CMK (cell line): ENCODE measurements at places on chromosomes 5 and 9.

- DNase-seq, result no peak
Measured at GRCh38 chr9:90069085-90069484, 464.3 kb downstream of the GADD45G start.

DNA sequence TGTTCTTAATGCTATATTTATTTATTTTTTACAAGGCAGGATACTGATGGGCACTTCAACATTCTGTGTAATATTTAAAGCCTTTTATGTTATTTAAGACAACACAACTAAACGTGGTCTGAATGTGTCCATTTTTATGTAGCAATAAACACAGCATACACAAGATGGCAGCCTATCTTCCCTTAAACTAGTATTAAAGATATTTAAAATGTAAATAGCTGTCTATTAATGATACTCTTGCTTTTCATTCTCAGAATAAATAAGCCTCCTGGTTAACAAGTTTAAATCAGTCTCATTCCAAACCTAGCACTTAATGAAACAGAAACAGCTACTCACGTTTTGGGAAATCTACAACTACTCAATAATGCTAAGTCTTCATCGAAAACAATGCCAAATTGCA, 315.7 kb downstream of the MCTP1 start:
- DNase-seq, result no peak

- DNase-seq, result no peak
Measured at GRCh38 chr9:13569602-13570067, 290.1 kb upstream of the MPDZ start.

DNA sequence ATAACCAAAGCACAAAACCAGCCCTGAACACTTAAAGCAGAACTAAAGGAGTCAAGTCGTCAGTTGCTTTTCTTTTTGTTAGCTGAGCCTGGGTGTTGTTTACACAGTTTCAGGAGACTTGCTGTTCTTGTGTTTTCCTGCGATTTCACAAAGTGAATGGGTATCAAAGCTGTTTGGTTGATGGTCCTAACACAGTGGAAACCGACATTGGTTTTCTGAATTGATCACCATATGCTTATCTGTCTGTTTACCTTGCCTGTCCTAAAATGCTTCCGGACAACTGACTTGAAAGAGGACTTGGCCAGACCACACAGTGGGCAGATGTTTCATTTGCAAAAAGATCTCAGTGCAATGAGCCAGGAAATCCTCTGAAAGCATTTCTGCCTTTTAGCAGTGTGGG, 676.4 kb downstream of the PRELID2 start:
- DNase-seq, result no peak

- no peak for DNase-seq
Measured at GRCh38 chr9:112433499-112434392, 52.9 kb upstream of the KIAA1958 start.

GRCh38 chr9:98314381-98315066, 59.1 kb upstream of the TBC1D2 start:
- no peak for DNase-seq

GRCh38 chr9:113963696-113964494, 87.8 kb downstream of the ZNF618 start:
- no peak for DNase-seq
